ENCODE measurements at places on chromosomes 11 and 22. TPM values are rescaled to one million over a fixed set of nuclear protein-coding genes. Genes with fewer than 3 reads are reported as not detected.

The PANX3 gene
- not detected for total RNA-seq

The CARNS1 gene
- total RNA-seq = 0.97 TPM

The OR51I1 gene
- not detected for total RNA-seq

The OR4C5 gene
- not detected for total RNA-seq

The MAP6 gene
- total RNA-seq = 0.88 TPM

The IGF2 gene
- 18.0 TPM for total RNA-seq

The OR51B5 gene
- total RNA-seq = not detected

The LDHAL6A gene
- not detected for total RNA-seq

The ACTN3 gene
- total RNA-seq = not detected

The SLC22A12 gene
- total RNA-seq = not detected

The CCDC188 gene
- total RNA-seq = 0.32 TPM

- no peak overlapping the region for H3K4me3 ChIP-seq
- no peaks in the 10 kb centered on the region for H3K36me3 ChIP-seq
- H3K27ac ChIP-seq = no peak overlapping the region
- no peak for DNase-seq
- no peaks in the 10 kb centered on the region for H3K27me3 ChIP-seq
- H3K4me1 ChIP-seq = no peaks in the 10 kb centered on the region
Measured at GRCh38 chr11:85602526-85603213, 24.5 kb downstream of the DLG2 start.

DNA sequence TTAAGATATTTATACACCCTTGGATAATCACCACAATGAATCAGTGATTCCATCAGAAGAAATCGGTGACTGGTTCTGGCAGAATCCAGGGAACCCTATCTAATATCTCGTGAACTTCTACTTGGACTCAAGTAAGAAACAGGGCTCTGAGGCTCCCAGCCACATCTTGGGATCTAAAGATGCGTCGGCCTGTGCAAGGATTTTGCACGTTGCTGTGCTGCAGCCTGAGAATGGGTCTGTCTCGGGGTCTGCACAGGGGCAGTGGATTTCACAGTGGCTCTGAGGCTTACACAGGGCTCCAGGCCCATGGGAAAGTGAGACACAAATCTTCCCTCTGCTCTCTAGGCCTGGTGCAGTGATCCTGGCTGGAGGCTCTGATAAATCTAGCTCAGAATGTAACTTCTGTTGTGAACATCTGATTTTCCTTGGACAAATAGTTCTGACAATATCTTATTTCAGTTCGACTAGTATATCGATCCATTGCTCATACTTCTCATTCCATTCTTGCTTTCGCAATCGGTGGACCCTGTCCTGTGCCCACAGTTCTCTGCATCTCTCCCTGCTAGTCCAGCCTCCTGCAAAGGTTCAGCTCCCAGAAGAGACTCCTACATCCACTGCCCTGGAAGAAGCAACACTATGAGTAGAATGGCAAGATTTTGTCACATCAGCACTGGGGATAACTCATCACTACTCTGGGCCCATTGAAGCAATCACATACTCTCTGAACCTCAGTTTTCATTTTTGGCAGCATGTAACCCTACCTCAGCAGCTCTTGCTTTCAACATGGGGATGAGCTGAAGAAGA lies 105.5 kb upstream of the TOP3B start:
- H3K27me3 ChIP-seq = no peaks in the 10 kb centered on the region
- DNase-seq = no peak
- H3K4me3 ChIP-seq = no peak overlapping the region

- no peak for DNase-seq
- peaks cover 17% of the 10 kb centered on the region for H3K27me3 ChIP-seq
- no peaks in the 10 kb centered on the region for H3K4me1 ChIP-seq
- no peak overlapping the region for H3K4me3 ChIP-seq
- no peak overlapping the region for H3K27ac ChIP-seq
- no peaks in the 10 kb centered on the region for H3K36me3 ChIP-seq
Measured at GRCh38 chr22:22366537-22366936, 122.0 kb downstream of the VPREB1 start.

- no peak for DNase-seq
- no peaks in the 10 kb centered on the region for H3K27me3 ChIP-seq
- H3K4me1 ChIP-seq = no peaks in the 10 kb centered on the region
- H3K36me3 ChIP-seq = no peaks in the 10 kb centered on the region
Measured at GRCh38 chr11:11821899-11822298, 19.9 kb upstream of the USP47 start.

GRCh38 chr11:27757953-27758352 lies 57.7 kb upstream of the BDNF start:
- no peak overlapping the region for H3K4me3 ChIP-seq
- no peak for DNase-seq
- H3K36me3 ChIP-seq = no peaks in the 10 kb centered on the region
- H3K4me1 ChIP-seq = no peaks in the 10 kb centered on the region

DNA sequence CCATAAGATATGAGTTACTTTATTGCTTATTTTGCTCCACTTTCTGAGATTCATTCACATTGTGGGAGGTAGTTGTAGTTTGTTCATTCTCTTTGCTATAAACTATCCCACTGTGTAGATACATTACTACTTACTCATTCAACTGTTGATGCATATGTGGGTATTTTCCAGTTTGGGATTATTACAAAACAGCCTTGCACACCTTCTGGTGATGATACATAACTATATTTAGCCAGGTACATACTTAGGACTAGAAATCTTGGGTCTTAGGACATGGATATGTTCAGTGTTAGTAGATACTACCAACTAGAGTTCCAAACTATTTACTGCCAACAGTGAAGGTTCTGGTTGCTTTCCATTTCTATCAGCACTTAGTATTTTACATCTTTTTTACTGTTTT lies 37.8 kb downstream of the BTG4 start:
- H3K27ac ChIP-seq = no peak overlapping the region
- H3K27me3 ChIP-seq = no peaks in the 10 kb centered on the region
- no peaks in the 10 kb centered on the region for H3K36me3 ChIP-seq

GRCh38 chr22:44384563-44385295 lies 72.0 kb upstream of the SHISAL1 start:
- no peaks in the 10 kb centered on the region for H3K4me1 ChIP-seq
- H3K27me3 ChIP-seq = no peaks in the 10 kb centered on the region
- no peaks in the 10 kb centered on the region for H3K36me3 ChIP-seq
- no peak overlapping the region for H3K27ac ChIP-seq

DNA sequence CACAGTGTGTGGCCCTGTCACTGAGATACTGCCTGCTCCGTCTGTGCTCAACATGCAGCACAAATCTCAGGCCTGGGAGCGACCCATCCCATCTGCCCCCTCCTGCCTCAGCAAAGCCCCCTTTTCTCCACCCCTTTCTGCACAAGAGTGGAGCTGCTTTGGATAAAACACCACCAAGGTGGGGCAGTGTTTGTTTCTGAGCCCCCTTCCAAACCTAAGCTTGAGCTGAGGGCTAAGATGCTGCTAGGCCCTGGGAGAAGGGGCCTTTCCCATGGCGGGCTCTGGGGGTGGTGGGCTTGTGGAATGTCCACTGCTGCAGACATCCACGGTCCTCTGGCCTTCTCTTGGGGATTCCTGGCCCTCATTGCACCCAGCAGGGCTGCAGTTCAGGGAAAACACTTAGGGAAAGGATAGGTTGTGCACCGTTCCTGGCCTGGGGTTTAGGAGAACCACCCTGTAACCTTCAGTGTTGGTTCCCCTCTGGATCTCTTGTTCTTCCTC lies 594.1 kb downstream of the TBC1D22A start:
- H3K36me3 ChIP-seq = no peaks in the 10 kb centered on the region
- no peaks in the 10 kb centered on the region for H3K27me3 ChIP-seq
- no peak overlapping the region for H3K27ac ChIP-seq

DNA sequence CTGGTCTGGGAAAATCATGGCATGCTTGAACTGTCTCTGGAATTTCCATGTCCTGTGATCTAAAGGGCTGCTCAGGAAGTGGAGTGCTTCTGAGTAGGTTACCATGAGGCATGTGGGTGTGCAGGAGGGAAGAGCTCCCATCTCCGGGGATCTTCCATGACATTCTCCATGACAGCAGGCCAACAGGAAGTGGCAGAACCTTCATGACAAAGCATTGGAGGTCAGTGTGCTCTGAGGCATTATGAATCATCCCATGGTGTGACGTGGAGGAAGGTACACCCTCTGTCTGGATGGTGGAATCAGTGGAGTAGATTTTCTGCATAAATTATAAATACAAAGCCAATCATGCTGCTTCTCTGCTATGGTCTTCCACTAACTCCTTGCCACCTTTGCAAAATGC lies 139.6 kb upstream of the E2F8 start:
- DNase-seq = no peak
- no peak overlapping the region for H3K27ac ChIP-seq
- H3K4me1 ChIP-seq = no peaks in the 10 kb centered on the region
- H3K36me3 ChIP-seq = no peaks in the 10 kb centered on the region
- no peaks in the 10 kb centered on the region for H3K27me3 ChIP-seq

DNA sequence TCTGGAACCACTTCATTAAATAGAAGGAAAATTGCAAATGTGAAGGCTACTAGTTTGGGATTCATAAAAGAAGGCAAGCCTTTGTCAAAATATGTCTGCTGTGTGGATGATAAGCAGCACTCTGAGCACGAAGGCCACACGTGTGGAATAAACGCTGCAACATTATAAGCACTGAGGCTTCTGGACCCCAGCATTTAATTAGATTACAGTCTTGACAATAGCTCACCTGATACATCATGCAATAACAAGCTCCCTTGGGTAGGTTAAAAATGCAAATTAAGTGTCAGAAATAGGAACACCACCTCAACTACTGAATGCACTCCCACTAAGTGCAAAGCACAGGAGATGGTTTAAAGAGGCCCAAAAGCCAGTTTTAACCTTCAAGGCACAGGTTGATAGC lies 179.3 kb downstream of the LARGE1 start:
- H3K4me3 ChIP-seq = no peak overlapping the region
- H3K27ac ChIP-seq = no peak overlapping the region
- H3K27me3 ChIP-seq = no peaks in the 10 kb centered on the region
- H3K36me3 ChIP-seq = no peaks in the 10 kb centered on the region
- no peak for DNase-seq
- peaks cover 7% of the 10 kb centered on the region for H3K4me1 ChIP-seq

DNA sequence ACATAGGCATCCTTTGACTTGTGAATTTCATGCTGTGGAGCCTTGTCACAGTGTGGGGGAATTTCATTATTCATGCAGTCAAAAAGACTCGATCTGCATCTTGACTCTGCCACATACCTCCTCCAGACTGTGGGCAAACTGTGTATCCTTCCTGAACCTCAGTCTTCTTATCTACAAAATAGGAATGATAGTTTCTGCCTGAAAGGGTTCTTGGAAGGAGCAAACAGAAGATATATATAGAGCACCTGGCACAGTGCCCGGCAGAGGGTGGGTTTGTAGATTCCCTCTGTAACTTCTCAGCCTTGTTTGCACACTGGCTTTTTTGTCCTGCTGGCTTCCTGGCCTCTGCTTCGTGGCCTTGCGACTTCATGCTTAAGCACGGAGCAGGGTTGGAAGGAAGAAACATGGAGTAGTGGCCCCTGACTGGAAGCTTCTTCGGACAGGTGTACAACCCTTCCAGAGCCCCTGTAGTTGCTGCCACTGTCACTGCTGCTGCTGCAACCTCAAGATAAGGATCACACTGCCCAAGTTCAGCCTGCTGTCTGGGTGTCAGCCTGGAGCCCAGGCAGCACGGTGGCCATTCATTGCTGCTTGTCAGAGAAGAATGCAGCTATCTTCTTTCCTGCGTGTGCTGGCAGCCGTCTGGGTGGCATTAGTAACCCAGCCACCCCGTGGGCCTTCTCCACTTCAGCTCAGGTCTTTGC lies 106.4 kb downstream of the MICAL2 start:
- H3K27me3 ChIP-seq = no peaks in the 10 kb centered on the region
- H3K27ac ChIP-seq = peak overlapping the region; percentile 7
- H3K36me3 ChIP-seq = no peaks in the 10 kb centered on the region

DNA sequence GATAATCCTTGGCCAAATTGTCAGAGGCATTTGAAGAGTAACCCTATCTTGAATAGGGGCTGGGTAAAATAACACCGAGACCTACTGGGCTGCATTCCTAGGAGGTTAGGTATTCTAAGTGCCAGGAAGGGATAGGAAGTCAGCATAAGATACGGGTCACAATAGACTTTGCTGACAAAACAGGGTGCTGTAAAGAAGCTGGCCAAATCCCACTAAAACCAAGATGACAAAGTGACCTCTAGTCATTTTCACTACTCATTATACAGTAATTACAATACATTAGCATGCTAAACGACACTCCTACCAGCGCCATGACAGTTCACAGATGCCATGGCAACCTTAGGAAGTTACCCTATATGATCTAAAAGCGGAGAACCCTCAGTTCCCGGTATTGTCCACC lies 964 bp upstream of the REXO2 start:
- DNase-seq = no peak
- H3K4me3 ChIP-seq = no peak overlapping the region
- H3K4me1 ChIP-seq = no peaks in the 10 kb centered on the region
